Caco-2 (cell line): ENCODE measurements at places on chromosomes 2 and 18.

DNA sequence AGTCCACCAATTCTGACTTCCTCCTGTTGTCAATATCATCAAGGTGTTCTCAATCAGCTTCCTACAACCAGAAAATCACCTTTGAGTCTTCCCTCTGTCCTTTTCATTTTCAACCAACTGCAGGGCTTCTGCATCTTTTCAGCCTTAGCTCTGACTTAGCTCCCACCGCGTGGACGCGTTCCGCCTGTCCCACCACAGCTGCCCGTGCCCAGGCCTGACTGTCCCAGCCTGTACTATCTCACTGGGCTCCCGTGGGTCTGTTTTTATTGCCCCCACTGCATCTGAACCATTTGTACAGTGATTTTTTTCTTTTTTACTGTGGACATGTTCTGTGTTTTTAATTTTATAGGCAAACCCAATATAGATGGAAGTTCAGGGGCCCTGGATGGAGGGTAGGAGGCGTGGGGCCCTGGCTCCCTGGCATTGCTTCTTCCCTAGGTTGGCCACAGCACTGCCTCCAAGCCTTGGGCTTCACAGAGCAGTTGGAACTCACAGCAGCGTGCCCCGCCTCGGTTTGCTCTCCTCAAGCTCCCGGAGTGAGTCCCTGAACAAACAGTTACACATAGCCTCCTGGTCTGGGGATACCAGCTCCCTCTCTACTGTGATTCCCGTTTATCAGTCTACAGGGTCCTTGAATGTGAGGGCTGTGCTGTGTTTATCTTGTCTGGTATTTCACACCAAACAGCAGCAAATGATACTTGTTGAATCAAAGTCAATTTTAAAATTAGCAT lies 280.6 kb upstream of the PXDN start:
- no peak for DNase-seq

DNA sequence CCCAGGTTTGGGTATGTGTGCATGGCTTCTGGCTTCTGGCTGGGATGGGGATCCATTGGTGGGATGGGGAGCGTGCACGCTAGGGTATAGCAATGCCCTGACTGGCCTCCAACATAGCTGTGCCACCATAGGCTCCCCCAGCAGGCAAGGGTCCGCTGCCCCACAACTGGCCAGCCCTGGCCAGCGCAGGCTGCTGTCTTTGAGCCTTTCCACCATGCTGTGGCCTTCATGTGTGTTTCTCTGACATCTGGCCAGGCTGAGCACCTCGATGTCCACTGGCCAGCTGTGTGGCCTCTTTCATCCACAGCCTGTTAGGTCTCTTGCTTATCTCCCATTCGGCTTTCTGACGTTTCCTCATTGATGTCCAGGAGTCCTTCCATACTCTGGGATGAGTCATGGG lies 231.3 kb downstream of the NDUFA10 start:
- no peak for DNase-seq

DNA sequence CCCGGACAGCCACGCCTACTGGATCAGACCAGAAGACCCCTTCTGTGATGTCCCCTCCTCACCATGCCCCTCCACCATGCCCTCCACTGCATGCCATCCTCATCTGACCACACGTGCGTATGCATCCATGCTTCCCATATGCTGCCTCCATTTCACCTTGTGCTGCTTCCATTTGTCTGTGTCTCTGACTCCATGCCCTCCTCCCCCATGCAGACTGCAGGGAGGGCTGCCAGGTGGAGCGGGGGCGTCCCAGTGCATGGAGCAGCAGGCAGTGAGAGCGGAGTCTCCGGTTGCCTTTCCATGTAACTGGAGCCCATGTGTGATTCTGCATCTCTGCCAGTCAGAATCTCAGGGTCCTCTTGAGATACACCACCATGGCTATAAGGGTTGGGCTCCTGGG lies 52.6 kb downstream of the COA5 start:
- peak; percentile 22 for DNase-seq

- no peak for DNase-seq
Observed at GRCh38 chr18:25895518-25895917, 194.9 kb downstream of the SS18 start.

- peak; percentile 26 for DNase-seq
Observed at GRCh38 chr2:2291500-2292260, 39.4 kb downstream of the MYT1L start.

GRCh38 chr18:58156516-58156915 lies 112.5 kb downstream of the NEDD4L start:
- DNase-seq = no peak

DNA sequence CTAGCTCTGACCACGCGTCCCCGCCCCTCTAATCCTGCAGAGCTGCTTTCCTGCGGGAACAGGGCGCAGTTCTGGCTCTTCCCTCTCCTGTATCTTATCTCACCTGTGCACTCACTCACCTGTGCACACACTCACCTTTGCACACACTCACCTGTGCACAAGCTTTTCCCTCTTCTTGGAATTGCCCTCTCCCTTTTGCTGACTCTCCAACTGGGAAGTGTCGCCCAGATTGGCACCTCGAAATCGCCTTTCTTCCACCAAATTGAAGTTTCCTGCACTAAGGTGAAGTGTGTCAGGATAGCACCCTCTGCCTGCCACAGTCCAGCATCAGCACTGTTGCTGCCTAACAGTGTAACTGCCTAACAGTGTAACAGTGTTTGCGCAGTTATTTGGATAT lies 566 bp upstream of the CMPK2 start:
- peak; percentile 34 for DNase-seq

GRCh38 chr18:42080340-42080739 lies 125.3 kb downstream of the PIK3C3 start:
- no peak for DNase-seq

GRCh38 chr18:50606609-50607008 lies 46.7 kb downstream of the MAPK4 start:
- DNase-seq = no peak
